ENCODE measurements at places on chromosomes 11 and 22.

- DNase-seq: no peak
These were observed 5.5 kb downstream of the CATSPER1 start for GRCh38 chr11:66020618-66021357.

DNA sequence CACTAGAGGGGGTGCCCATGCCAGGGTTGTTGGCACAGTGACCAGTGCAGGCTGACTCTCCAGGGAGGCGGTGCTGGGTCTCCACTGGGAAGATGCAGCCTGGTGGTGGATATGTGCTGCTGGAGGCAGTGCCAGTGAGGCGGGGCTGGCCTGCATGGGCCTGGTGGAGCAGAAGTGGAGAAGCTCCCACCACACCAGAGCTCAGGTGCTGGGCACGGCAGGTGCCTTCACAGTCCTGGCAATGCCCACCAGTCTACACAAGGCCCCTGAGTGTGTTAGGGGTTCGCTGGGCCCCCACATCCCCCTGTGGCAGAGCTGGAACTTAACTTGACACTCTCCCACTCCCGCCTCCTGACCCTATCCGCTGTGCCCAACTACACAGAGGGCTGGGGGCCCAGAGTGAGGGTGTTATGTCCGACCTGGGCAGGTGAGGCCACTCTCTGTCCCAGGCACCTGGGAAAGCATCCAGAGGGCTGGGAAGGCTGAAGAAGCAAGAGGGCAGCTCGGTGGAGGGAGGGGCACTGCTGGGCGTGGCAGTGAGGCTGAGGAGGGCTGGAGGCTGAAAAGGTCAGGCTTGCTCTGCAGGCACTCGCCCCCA, 102.4 kb upstream of the B3GAT1 start:
- no peak for DNase-seq

- no peak for DNase-seq
These were observed 18.2 kb downstream of the SLC5A4 start for GRCh38 chr22:32236970-32237369.

- no peak for DNase-seq
These were observed 27.4 kb downstream of the MN1 start for GRCh38 chr22:27774200-27774599.

GRCh38 chr11:72229336-72229924, 4.9 kb downstream of the INPPL1 start:
- no peak for DNase-seq

GRCh38 chr22:17436981-17437412, 67.7 kb downstream of the CECR2 start:
- no peak for DNase-seq

- DNase-seq: peak; percentile 50
These were observed 13.4 kb downstream of the VWCE start for GRCh38 chr11:61281581-61282250.

- peak; percentile 5 for DNase-seq
These were observed 47.2 kb upstream of the CEP295 start for GRCh38 chr11:93614173-93614722.

GRCh38 chr22:21866833-21867527, 465 bp downstream of the MAPK1 start:
- DNase-seq: no peak

GRCh38 chr11:12377106-12377823, at the start of gene PARVA:
TSS of gene PARVA (plus strand) at chr11:12377571. CDS start at chr11:12377648, 77 bp downstream.
- DNase-seq: no peak

GRCh38 chr11:118290923-118291322, 13.6 kb upstream of the CD3E start:
- no peak for DNase-seq

- no peak for DNase-seq
These were observed 75.2 kb downstream of the USP47 start for GRCh38 chr11:11916981-11917399.

DNA sequence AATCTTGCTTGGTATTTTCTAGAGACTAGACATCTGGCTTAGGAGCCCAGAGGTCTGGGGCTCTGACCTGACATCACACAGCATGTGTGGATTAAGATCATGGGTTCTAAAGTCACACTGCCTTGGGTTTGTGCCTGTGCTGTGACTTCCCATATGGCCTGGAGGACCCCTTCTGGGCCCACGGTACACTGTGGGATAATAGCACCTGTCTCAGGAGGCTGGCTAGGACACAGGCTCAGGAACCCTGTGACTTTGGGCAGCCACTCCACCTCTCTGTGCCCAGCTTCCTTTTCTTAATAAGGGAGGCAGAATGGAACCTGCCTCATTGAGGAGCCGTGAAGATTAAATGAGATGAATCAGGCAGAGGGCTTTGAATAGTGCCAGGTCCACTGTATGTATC, 99.2 kb upstream of the B3GAT1 start:
- no peak for DNase-seq

DNA sequence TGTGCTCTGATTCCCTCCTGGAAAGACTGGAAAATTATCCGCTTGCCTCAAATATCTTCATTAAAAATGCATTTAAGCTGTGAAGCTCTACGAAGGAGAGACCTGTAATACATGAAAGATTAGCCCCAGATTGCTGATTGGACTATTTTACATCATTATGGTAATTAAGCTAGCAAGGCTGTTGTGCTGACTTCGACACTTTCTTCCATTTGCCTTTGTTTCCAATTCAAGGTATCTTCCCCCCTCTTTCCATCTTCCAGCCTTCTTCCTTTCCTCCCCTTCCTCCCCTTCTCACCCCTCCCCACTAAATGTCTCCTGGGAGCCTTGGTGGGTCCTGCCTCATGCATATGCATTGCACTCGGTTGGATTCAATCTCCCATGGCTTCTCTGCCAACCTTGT, 710.8 kb downstream of the OPCML start:
- no peak for DNase-seq

DNA sequence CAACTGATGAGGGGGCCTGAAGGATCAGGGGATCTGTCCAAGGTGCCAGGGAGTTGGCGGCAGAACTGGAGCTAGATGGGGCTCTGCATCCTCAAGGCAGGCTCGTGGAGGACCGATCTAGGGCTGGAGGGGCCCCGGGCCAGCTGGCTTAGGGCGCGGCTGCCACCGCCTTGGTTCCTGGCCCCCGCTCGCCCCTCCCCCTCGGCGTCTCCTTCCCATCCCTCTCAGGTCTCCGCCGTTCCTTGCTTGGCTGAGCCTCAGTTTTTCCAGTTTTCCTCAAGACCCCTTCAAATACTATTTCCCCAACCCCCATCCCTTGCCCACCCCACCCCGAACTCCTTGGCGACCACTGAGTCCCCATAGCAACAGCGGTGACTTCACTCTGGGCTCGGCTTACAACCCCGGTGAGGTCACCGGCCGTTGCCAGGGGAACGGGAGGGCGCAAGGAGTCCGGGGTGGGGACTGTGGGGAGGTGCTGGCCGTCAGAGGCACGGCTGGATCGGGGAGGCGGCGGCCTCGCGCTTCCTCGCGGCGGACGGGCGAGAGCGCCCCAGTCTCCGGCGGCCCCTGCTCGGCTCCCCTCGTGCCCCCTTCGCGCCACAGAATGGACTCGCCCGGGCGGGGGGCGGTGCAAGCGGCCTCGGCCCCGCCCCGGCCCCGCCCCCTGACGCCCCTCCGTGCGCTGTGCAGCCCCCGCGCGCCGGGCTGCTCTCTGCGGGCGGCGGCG, 7.5 kb downstream of the FREY1 start:
- peak; percentile 56 for DNase-seq

- no peak for DNase-seq
These were observed 93.9 kb downstream of the PKNOX2 start for GRCh38 chr11:125258291-125259032.

- no peak for DNase-seq
These were observed 32.0 kb upstream of the YWHAH start for GRCh38 chr22:31912407-31912743.

- DNase-seq: no peak
These were observed 3.5 kb upstream of the TCF20 start for GRCh38 chr22:42273855-42274451.

DNA sequence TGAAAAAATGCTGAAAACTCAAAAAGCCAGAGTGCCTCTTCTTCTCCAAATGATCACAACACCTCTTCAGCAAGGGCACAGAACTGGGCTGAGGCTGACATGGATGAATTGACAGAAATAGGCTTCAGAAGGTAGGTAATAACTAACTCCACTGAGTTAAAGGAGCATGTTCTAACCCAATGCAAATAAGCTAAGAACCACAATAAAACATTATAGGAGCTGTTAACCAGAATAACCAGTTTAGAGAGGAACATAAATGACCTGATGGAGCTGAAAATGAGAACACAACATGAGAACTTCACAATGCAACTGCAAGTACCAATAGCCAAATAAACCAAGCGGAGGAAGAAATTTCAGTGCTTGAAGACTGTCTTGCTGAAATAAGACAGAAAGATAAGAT, 9.2 kb downstream of the OR56B4 start:
- no peak for DNase-seq

GRCh38 chr11:118283756-118284350, 19.8 kb upstream of the MPZL2 start:
- no peak for DNase-seq

DNA sequence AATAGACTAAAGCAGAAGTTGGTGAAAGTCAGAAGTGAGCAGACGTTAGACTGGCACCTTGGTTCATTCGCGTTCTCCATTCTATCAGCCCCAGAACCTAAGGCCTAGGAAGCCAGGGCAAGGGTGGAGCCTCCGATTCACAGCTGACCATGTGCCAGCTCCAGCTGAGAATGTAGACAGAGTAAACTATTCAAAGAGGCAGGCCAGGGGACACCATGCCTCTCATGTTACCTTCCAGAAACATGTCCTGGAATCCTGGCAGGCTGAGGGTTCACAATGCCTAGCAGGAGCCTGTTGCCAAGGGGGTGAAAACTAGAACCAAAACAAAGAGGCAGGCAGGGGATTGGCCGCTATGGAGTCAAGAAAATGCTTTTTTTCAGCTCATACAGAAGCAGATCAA, 224.4 kb upstream of the POU2AF2 start:
- no peak for DNase-seq

GRCh38 chr11:112776834-112777233, 184.4 kb upstream of the NCAM1 start:
- DNase-seq: no peak

GRCh38 chr11:87819151-87819550, 356.1 kb downstream of the RAB38 start:
- DNase-seq: no peak

DNA sequence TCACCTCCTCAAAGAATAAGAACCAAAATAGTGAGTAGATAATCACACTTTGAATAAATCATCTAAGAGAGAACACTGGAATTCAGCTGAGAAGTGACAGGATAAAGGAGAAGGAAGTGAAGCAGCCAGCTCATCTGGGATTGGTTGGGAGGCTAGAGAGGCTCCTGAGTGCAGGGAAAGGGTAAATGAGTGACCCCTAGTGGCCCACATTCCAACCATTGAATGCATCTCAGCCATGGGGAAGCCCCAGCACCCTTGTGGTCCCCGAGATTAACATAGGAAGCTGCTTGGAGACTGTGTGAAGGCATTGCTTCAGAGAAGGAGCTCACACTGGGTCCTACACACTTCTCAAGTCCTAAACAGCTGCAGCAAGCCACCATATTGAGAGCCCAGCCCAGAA, 82.3 kb downstream of the JRKL start:
- no peak for DNase-seq

- DNase-seq: no peak
These were observed 294.4 kb downstream of the NTM start for GRCh38 chr11:131664816-131665215.

GRCh38 chr11:324156-324555, 3.5 kb upstream of the IFITM3 start:
- DNase-seq: no peak

DNA sequence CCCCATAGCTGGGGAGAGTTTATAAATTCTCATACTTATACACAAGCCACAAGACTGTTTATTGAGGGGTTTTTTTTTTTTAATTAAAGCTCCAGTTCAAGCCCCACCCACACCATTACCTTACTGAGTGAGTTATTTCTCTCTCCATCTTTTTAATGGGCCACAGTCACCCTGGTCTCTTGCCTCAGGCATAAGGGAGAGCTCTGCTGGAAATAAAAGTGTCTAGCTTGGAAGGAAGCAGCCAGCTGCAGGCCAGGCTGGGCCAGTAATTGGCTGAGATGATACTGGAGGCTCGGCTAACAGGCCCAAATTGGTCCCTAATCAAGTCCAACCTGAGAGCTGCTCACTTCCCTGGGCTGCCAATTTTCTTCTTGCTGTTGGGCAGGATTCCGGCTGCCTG, 174.1 kb downstream of the INSC start:
- DNase-seq: no peak

- DNase-seq: peak; percentile 33
These were observed 284.0 kb downstream of the KIRREL3 start for GRCh38 chr11:126716456-126717083.

GRCh38 chr11:84465040-84465439, 1162.1 kb downstream of the DLG2 start:
- DNase-seq: no peak

DNA sequence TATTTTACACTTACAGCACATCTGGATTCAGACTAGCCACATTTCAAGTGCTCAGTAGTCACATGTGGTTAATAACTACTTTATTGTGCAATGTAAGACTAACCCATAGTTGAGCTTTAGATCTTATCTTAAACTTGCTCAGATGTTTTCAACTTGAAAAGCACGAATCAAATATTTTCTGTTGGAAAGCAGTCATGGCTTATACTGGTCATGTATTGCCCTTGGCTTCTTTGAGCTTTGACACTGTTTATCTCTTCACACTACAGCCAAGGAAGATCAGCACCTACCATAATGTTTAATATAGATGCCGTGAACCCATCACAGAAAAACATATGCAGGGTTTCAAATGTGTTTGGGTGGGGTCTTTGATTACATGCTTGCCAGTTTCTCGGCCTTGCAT, 4.4 kb downstream of the RBX1 start:
- no peak for DNase-seq

DNA sequence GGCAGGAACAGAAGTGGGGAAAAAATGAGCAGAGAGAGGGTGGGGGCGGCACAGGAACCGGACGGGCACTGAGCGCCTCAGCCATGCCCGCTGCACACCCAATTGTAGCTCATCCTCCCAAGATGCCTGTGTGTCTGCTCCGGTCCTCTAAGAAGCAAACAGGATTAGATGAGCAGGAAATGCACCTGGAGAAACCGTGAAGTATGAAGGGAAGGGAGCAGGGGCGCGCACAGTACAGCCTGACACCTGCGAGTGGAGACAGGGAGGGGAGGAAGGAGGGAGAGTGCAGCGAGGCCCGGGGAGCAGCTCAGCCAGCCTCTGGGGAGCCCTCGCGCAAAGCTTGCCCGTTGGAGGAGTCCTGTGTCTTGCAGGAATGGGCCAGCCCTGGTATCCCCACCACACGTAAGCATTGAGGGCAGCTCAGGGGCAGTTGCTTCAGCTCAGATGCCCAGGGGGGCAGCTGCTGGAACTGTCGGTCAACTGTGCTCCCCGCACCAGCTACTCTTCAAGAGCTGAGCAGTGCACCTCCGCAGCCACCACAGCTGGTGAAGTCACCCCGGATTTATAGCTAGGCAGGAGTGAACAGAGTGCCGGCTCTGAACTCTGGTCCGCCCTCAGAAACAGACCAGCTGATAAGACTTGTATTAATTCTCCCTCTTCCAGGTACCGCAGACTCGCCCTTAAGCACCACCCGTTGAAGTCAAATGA, 7.0 kb downstream of the DNAJB13 start:
- no peak for DNase-seq

DNA sequence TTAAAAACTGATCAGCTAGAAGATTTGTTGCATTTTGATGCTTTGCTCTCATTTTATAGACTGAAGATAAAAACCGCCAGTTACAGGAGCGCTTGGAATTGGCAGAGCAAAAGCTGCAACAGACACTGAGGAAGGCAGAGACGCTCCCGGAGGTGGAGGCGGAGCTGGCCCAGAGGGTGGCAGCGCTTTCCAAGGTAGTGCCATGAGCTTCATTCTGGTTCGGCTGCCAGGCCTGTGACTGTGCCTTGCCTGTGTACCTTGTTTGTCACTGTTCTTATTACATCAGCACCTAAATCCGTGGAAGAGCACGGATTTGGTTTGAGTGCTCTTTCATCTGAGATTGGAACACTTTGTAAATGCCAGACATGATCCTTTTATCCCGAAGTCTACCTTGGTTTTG, 61.4 kb downstream of the PPFIA1 start:
- no peak for DNase-seq

Data from stimulated activated CD4-positive, alpha-beta T cell treated with anti-CD3 and anti-CD28 coated beads, Interleukin-4, amount 100 ng/mL, for 48 hours (primary cell).